ENCODE measurements at places on chromosomes 13 and 19. TPM values are rescaled to one million over a fixed set of nuclear protein-coding genes. Genes with fewer than 3 reads are reported as not detected.

ZNF541 gene
- total RNA-seq = 0.89 TPM

LILRB1 gene
- not detected for total RNA-seq

ICAM5 gene
- total RNA-seq = 20.3 TPM

C5AR2 gene
- not detected for total RNA-seq

LRG1 gene
- not detected for total RNA-seq

ZNF730 gene
- total RNA-seq = 2.1 TPM

UNC13A gene
- total RNA-seq = 0.30 TPM

NCR1 gene
- not detected for total RNA-seq

TSHZ3 gene
- total RNA-seq = 12.5 TPM

PLPP2 gene
- 51.1 TPM for total RNA-seq

CACNG8 gene
- total RNA-seq = 0.23 TPM
